Thoracic aorta endothelial cell (primary cell): ENCODE measurements at places on chromosomes 13 and 19. TPM values are rescaled to one million over a fixed set of nuclear protein-coding genes. Genes with fewer than 3 reads are reported as not detected.

The CD70 gene
- not detected in 2 replicates for total RNA-seq

The ZNF606 gene
- total RNA-seq, result 11.7 and 14.8 TPM in 2 replicates

The SYDE1 gene
- total RNA-seq, result 14.0 and 19.2 TPM in 2 replicates

The FAM174C gene
- 25.6 and 30.5 TPM in 2 replicates for total RNA-seq

The ZNF723 gene
- not detected in 2 replicates for total RNA-seq

The SIX5 gene
- 4.1 and 6.4 TPM in 2 replicates for total RNA-seq

The PSPC1 gene
- total RNA-seq, result 82.0 and 96.9 TPM in 2 replicates

The GJB6 gene
- total RNA-seq, result not detected in 2 replicates

The ZNF99 gene
- not detected in 2 replicates for total RNA-seq

The ADAMTSL5 gene
- 0.22 and 0.53 TPM in 2 replicates for total RNA-seq

The FKBP8 gene
- total RNA-seq, result 115 and 131 TPM in 2 replicates

The CYP2A7 gene
- not detected in 2 replicates for total RNA-seq

The NBEA gene
- total RNA-seq, result 6.9 and 7.0 TPM in 2 replicates

The AP2S1 gene
- 179 and 185 TPM in 2 replicates for total RNA-seq

The IL11 gene
- not detected in 2 replicates for total RNA-seq

The KLK10 gene
- total RNA-seq, result not detected in 2 replicates

The DHPS gene
- 41.6 and 48.0 TPM in 2 replicates for total RNA-seq

The ZNF208 gene
- total RNA-seq, result 0.13 and 0.14 TPM in 2 replicates

The PLPP2 gene
- 2.9 and 4.8 TPM in 2 replicates for total RNA-seq

The TUBB4A gene
- total RNA-seq, result not detected in 2 replicates

The VAV1 gene
- not detected in 2 replicates for total RNA-seq

The TGDS gene
- total RNA-seq, result 19.5 and 23.3 TPM in 2 replicates

The METTL21C gene
- not detected in 2 replicates for total RNA-seq

The CGB1 gene
- total RNA-seq, result not detected in 2 replicates

The CBLC gene
- not detected in 2 replicates for total RNA-seq

The OR7A5 gene
- total RNA-seq, result not detected in 2 replicates

The LCP1 gene
- total RNA-seq, result 0.07 and 0.27 TPM in 2 replicates

The SHISA2 gene
- total RNA-seq, result 5.5 and 10.5 TPM in 2 replicates

The NOVA2 gene
- 8.5 and 16.4 TPM in 2 replicates for total RNA-seq

The DAZAP1 gene
- 66.4 and 95.1 TPM in 2 replicates for total RNA-seq

The NRTN gene
- total RNA-seq, result not detected in 2 replicates

The ACP7 gene
- 0.07 and 0.27 TPM in 2 replicates for total RNA-seq

The GGN gene
- 0.57 and 0.80 TPM in 2 replicates for total RNA-seq

The SLITRK1 gene
- total RNA-seq, result not detected in 2 replicates

The ZNF549 gene
- 3.5 and 5.3 TPM in 2 replicates for total RNA-seq

The GNA15 gene
- 0.07 and 0.13 TPM in 2 replicates for total RNA-seq

The CLEC11A gene
- total RNA-seq, result 5.1 and 8.0 TPM in 2 replicates

The ZNF77 gene
- total RNA-seq, result 5.0 and 5.6 TPM in 2 replicates

The PALM3 gene
- 0.22 TPM in 1 of 2 replicates, not detected in the other for total RNA-seq

The CD33 gene
- not detected in 2 replicates for total RNA-seq

The GPR12 gene
- total RNA-seq, result not detected in 2 replicates

The SIRT2 gene
- total RNA-seq, result 57.9 and 64.1 TPM in 2 replicates

The FGF9 gene
- total RNA-seq, result not detected in 2 replicates

The ATXN8OS gene
- total RNA-seq, result not detected in 2 replicates

The IGFL3 gene
- not detected in 2 replicates for total RNA-seq

The TEX101 gene
- total RNA-seq, result not detected in 2 replicates
